ENCODE measurements at places on chromosomes 12 and 14. TPM values are rescaled to one million over a fixed set of nuclear protein-coding genes. Genes with fewer than 3 reads are reported as not detected.

GPATCH2L gene
- 46.3 TPM for total RNA-seq

ZBTB1 gene
- 61.3 TPM for total RNA-seq

OSBPL8 gene
- 53.1 TPM for total RNA-seq

LACRT gene
- not detected for total RNA-seq

C12orf50 gene
- total RNA-seq, result not detected

INHBE gene
- not detected for total RNA-seq

AICDA gene
- total RNA-seq, result not detected

TAS2R43 gene
- total RNA-seq, result 2.1 TPM

PGF gene
- total RNA-seq, result 252 TPM

PTPRB gene
- 169 TPM for total RNA-seq

IGF1 gene
- total RNA-seq, result 1.0 TPM

RAB3IP gene
- 19.1 TPM for total RNA-seq

ALKBH2 gene
- total RNA-seq, result 8.0 TPM

ITGB7 gene
- total RNA-seq, result 0.34 TPM

RBP5 gene
- total RNA-seq, result 0.19 TPM

SPIC gene
- total RNA-seq, result not detected

KRT7 gene
- total RNA-seq, result 19.2 TPM

HSP90B1 gene
- total RNA-seq, result 932 TPM

TBC1D30 gene
- 19.6 TPM for total RNA-seq

CISTR gene
- not detected for total RNA-seq

Measured in dermis blood vessel endothelial cell (primary cell).